ENCODE measurements at places on chromosomes 11 and 22.
A peak's percentile ranks its signal among the peaks of the same experiment; 100 is the strongest.

GRCh38 chr11:120832481-120833238, 191.2 kb upstream of the TBCEL start:
- peak; percentile 27 for DNase-seq

- DNase-seq: no peak
These were observed at the start of gene EHBP1L1 for GRCh38 chr11:65575568-65576231. EHBP1L1 (plus strand) TSS chr11:65576053; CDS start chr11:65576303, 250 bp downstream.

DNA sequence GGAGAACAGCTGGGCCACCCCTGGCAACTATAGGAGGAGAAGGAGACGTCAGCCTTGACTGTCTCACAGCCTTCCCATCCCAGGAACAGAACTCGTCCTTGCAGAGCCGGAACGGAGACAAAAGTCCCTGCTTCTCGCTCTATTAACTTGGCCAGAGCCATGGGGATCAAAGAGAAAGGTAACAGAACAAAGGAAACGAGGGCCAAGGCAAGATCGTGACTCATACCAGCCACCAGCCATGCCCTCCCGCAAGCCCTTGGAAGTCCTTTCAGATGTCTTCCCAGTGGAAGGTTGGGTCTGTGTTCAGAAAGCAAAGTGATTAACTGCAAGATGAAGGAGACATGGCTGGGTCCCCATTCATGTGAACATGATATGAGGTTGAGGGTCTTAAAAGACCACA, 64.7 kb downstream of the PDE2A start:
- no peak for DNase-seq

GRCh38 chr22:24112188-24112587, 69.1 kb upstream of the SUSD2 start:
- no peak for DNase-seq

DNA sequence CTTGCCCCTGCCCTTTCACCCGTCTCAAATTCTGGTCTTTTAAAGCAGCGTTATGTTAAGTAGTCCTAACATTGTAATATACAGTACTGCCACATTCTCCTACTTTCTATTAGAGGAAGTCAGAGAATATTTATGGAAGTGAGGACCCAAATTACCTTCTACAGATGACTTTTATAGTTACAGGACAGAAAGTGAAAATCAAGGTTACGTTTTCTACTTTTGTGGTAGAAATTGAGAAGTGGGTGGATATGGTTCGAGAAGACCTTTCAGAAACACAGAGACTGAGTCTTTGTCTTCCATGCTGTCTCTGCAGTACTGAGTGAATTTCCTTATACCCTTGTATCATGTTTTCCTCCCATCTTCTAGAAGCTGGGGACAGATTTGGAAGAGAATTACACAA, 17.1 kb downstream of the SC5D start:
- no peak for DNase-seq

- no peak for DNase-seq
These were observed 93.3 kb downstream of the RCN1 start for GRCh38 chr11:32184041-32184722.

DNA sequence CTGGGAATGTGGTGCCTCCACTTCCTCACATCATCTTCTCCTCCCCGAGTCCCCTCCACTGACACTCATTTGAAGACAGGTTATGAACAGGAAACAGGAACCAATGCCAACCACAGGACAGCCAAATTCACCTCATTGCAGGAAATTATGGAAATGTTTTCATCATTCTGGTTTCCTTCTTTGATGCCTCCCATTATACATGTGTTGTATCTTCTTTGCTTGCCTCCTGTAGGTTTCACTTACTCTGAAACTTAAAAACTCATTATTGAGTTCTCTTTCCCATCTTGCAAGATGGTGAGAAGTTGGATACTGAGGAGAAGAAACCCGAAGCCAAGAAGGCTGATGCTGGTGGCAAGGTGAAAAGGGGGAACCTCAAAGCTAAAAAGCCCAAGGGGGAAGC, 108.5 kb downstream of the PHF21B start:
- no peak for DNase-seq

GRCh38 chr22:36136988-36137387, 23.6 kb downstream of the APOL3 start:
- DNase-seq: no peak

DNA sequence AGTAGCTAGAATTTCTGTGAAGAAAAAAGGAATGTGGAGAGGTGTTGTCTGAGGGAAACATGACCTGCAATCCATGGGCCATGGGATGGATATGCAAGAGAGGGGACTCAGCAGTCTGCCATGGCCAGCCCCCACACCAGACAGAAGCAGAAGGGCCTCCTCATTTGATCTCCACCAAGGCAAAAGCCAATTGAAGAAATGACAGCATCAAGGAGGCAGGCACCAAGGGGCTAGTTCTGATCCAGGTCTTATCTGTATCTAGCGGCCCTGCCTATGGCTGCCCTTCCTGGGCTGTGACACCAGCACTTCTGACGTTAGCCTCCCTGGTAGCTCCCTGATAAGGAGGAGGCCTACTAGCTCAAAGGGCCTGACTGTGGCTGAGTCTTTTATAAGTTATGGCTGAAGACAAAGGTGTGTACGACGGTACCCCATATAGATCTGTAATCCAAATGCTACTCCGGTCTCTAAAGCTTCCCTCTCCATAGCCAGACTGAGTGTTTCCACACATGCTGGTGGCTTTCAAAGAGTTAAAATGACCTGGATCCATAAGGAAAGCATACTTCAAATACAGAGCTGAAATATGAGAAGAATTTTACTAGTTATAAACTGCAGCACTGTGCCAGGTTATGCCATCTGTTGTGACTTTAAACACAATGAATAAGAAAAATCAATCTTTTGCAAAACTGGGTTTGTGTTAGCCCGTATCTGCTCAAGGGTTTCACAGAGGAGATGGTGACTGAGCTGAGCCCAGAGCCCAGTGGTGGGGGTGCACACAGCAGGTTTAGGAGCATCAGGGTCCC, 34.4 kb downstream of the HIRA start:
- DNase-seq: no peak

GRCh38 chr11:117843666-117844484, 19.3 kb upstream of the FXYD2 start:
- no peak for DNase-seq

GRCh38 chr22:38783095-38783615, 10.8 kb downstream of the DNAL4 start:
- no peak for DNase-seq

GRCh38 chr11:118887206-118887605, 3.5 kb downstream of the CXCR5 start:
- no peak for DNase-seq

- no peak for DNase-seq
These were observed 39.5 kb downstream of the LMO1 start for GRCh38 chr11:8224161-8224591.

GRCh38 chr11:105298630-105299029, 159.1 kb upstream of the CARD18 start:
- DNase-seq: no peak

DNA sequence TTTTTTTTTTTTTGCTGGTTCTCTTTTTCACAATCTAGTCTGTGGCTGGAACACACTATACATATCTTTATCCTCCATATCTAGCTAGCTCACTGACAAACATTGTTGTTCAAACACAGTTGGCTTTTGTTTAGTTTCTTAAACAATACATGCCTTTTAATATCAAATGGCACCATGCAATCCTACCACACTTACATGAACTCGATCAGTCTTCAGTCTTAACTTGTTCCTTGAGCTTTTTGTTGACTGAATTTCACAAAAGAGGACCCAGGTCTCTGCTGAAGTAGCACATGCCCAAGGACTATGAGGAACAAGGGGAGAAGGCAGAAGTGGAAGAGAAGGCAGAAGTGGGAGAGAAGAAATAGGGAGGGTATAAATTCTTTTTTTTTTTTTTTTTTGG, 25.5 kb downstream of the TMEM123 start:
- DNase-seq: no peak

DNA sequence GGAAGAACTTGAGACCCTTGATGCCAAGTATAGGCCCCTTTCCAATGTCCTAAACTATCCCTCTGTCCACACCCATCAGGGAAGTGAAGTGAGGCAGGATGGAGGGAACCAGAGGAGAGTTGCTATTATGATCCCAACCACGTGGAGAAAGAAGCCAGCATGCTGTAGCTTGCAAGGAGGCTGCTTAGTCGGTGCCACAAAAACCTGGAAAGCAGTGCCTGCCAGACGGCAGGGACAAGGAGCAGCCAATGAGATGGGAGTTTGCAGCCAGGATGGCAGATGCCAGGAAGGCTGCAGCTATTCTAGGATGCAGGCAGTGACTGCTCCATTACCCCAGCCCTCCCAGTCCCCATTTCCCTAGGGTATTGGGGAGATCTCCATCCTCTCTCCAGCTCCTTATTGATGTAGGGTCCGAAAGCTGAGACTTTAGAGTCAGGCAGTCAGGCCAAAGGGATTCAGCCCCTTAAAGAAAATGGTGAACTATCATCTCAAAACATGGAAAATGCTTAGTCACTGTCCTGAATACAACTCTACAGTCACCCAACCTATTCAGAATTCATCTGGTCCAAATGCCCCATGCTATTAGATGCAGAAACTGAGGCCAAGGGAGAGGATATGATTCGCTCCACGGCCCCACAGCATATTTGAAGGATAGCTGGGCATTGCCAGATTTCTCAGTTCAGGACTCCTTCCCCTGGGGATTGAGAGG, 18.4 kb upstream of the LRRC55 start:
- peak; percentile 25 for DNase-seq

GRCh38 chr11:115201111-115201792, 303.0 kb downstream of the CADM1 start:
- no peak for DNase-seq

- DNase-seq: no peak
These were observed 78.8 kb upstream of the RCN1 start for GRCh38 chr11:32012049-32012448.

DNA sequence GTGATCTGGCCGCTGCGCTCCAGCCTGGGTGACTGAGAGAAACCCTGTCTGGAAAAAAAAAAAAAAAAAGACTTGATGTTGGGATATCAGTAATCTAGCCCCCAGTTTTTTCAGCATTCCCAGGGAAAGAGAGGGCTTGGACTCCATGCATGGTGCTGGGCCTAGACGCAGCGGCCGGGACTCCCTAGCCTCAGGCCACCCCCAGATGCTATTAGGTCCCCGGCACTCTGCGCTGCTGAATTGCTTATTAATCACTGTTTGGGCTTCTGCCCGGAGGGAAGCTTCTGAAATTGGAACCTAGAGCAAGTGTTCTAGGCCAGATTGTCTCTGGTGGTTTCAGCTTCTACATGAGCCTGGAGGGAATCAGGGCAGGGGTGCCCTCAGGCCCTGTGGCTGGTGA, 39.0 kb downstream of the SLCO2B1 start:
- DNase-seq: no peak

GRCh38 chr22:48450188-48450825, 1377.4 kb downstream of the BRD1 start:
- no peak for DNase-seq

GRCh38 chr11:67301951-67302516, 1.3 kb upstream of the SSH3 start:
- DNase-seq: no peak

GRCh38 chr11:120597250-120598215, 86.0 kb downstream of the GRIK4 start:
- no peak for DNase-seq

DNA sequence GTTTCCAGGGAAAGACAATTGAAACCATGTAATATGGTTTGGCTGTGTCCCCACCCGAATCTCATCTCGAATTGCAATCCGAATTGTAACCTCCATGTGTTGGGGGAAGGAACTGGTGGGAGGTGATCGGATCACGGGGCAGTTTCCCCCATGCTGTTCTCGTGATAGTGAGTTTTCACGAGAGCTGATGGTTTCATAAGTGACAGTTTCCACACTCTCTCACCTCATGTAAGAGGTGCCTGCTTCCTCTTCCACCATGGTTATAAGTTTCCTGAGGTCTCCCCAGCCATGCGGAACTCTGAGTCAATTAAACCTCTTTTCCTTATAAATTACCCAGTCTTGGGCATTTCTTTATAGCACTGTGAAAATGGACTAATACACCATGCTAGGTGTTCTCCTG, 148.3 kb upstream of the CADM1 start:
- DNase-seq: no peak

GRCh38 chr22:40407831-40408717, 37.7 kb downstream of the SGSM3 start:
- DNase-seq: no peak

- no peak for DNase-seq
These were observed 37.6 kb downstream of the CLDN25 start for GRCh38 chr11:113817162-113817561.

DNA sequence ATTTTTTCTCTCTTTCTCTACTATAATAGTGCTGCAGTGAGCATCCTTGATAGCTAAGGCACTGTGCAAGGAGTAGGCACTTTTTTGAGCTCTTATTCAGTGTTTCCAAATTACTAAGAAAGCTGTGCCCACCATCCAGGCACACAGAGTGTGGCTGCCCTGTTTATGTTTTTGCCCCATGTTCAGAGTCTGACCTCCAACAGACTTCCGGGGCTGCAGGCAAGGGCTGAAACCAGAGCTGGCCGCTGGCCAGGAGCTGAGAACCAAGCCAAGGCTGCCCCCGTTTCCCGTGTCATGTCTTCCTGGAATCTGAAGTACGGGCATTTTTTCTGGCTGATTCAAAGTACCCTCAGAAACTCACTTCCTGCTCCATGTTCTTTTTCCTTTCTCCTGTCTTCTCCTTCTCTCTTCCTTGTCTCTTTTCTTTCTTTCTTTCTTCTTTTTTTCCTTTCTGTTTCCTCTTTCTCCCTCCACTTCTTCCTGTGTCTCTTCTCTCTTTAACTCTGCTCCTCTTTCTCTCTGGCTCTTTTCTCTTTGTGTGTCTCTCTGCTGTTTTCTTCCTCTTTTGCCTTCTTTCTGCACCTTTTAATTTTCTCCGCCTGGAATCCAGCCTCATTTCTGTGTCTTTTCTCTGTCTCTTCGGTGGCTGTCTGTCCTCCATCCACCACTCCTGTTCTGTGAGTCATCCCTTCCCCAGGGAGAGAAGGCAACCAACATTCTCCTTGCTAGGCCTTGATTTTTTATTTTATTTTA, 17.0 kb upstream of the KCTD14 start:
- no peak for DNase-seq

- DNase-seq: peak; percentile 100
These were observed 128.7 kb downstream of the TRIM44 start for GRCh38 chr11:35791088-35791958.

GRCh38 chr11:81420668-81421250, 1312.9 kb downstream of the FAM181B start:
- DNase-seq: no peak
